ENCODE measurements at places on chromosomes 4 and X. TPM values are rescaled to one million over a fixed set of nuclear protein-coding genes. Genes with fewer than 3 reads are reported as not detected.

The TEX11 gene
- total RNA-seq = not detected

The SLC38A5 gene
- 2.6 TPM for total RNA-seq

The CSTF2 gene
- total RNA-seq = 11.5 TPM

The OTC gene
- total RNA-seq = not detected

The FGF2 gene
- total RNA-seq = 26.2 TPM

The RGN gene
- total RNA-seq = 0.33 TPM

The TMLHE gene
- 18.1 TPM for total RNA-seq

The TLR1 gene
- total RNA-seq = 0.38 TPM

The QRFPR gene
- total RNA-seq = not detected

The GPRASP3 gene
- total RNA-seq = 2.5 TPM

The PAK3 gene
- 0.46 TPM for total RNA-seq

The GRPEL1 gene
- 25.8 TPM for total RNA-seq

GRCh38 chrX:40279091-40279430 is 181.3 kb upstream of the BCOR start:
- no peak overlapping the region for H3K4me3 ChIP-seq
- peaks cover 17% of the 10 kb centered on the region for H3K4me1 ChIP-seq
- no peaks in the 10 kb centered on the region for H3K27me3 ChIP-seq
- DNase-seq = no peak

DNA sequence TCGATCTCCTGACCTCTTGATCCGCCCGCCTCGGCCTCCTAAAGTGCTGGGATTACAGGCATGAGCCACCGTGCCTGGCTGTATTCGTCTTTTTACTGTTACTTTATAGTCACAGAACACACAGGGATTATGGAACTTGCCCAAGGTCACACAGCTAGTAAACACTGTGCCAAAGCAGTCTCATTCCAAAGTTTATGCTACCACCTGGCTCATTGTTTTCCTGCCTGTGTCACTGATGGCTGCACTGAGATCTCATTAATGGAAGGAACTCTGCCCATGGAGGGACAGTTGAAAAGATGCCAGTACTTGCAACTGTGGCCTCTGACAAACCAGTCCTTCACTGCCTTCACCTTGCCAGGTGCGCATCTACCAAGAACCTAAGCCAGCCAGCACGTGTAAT is 517.7 kb downstream of the BCOR start:
- H3K4me3 ChIP-seq = no peak overlapping the region
- H3K36me3 ChIP-seq = no peaks in the 10 kb centered on the region
- peaks cover 15% of the 10 kb centered on the region for H3K4me1 ChIP-seq
- no peak for DNase-seq
- H3K27me3 ChIP-seq = peaks cover 10% of the 10 kb centered on the region

GRCh38 chr4:15164571-15164970 is 162.3 kb downstream of the CPEB2 start:
- no peak overlapping the region for H3K4me3 ChIP-seq
- H3K27me3 ChIP-seq = peaks cover 3% of the 10 kb centered on the region
- no peak overlapping the region for H3K27ac ChIP-seq
- H3K36me3 ChIP-seq = no peaks in the 10 kb centered on the region
- H3K4me1 ChIP-seq = peaks cover 10% of the 10 kb centered on the region

GRCh38 chr4:145278341-145279121 is 98.1 kb upstream of the OTUD4 start:
- H3K4me1 ChIP-seq = peaks cover 17% of the 10 kb centered on the region
- H3K36me3 ChIP-seq = no peaks in the 10 kb centered on the region
- H3K27ac ChIP-seq = peak overlapping the region; percentile 75
- DNase-seq = no peak

- no peaks in the 10 kb centered on the region for H3K27me3 ChIP-seq
- no peak overlapping the region for H3K4me3 ChIP-seq
- H3K4me1 ChIP-seq = peaks cover 15% of the 10 kb centered on the region
- no peak overlapping the region for H3K27ac ChIP-seq
- no peak for DNase-seq
These were observed 857.0 kb upstream of the LCORL start for GRCh38 chr4:18878561-18878960.

GRCh38 chr4:16684097-16684496 is 214.3 kb downstream of the LDB2 start:
- H3K27me3 ChIP-seq = no peaks in the 10 kb centered on the region
- no peaks in the 10 kb centered on the region for H3K36me3 ChIP-seq
- peak overlapping the region; percentile 69 for H3K27ac ChIP-seq
- peaks cover 40% of the 10 kb centered on the region for H3K4me1 ChIP-seq
- DNase-seq = no peak

- DNase-seq = no peak
- no peaks in the 10 kb centered on the region for H3K4me1 ChIP-seq
- H3K27ac ChIP-seq = no peak overlapping the region
- no peaks in the 10 kb centered on the region for H3K36me3 ChIP-seq
These were observed 73.9 kb downstream of the AMELX start for GRCh38 chrX:11366998-11367595.

DNA sequence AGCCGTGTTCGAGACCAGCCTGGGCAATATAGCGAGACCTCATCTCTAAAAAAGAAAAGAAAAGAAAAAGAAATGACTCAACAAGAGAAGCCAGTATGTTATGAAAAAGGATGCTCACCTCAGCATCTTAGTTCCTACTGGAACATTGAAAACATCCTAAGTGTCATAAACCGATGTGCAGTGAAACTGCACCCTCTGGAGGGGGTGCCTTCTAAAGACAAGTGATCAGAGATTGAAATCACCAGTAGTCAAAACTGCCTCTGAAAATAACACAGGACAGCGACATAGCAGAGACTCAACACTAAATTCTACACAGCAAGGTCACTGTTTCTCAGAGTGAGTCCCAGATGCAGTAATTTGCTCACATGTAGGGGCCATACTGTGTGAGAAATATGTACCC is 28.0 kb upstream of the ATP6AP2 start:
- no peak for DNase-seq
- H3K36me3 ChIP-seq = no peaks in the 10 kb centered on the region
- H3K4me3 ChIP-seq = no peak overlapping the region
- peaks cover 8% of the 10 kb centered on the region for H3K4me1 ChIP-seq
- no peaks in the 10 kb centered on the region for H3K27me3 ChIP-seq

- no peak for DNase-seq
- peaks cover 6% of the 10 kb centered on the region for H3K36me3 ChIP-seq
- H3K4me3 ChIP-seq = no peak overlapping the region
- H3K27me3 ChIP-seq = no peaks in the 10 kb centered on the region
These were observed 11.5 kb upstream of the HDAC8 start for GRCh38 chrX:72584163-72584562.

- H3K36me3 ChIP-seq = no peaks in the 10 kb centered on the region
- H3K27ac ChIP-seq = no peak overlapping the region
- no peak overlapping the region for H3K4me3 ChIP-seq
- H3K27me3 ChIP-seq = peaks cover 2% of the 10 kb centered on the region
- no peak for DNase-seq
- H3K4me1 ChIP-seq = no peaks in the 10 kb centered on the region
These were observed 96.0 kb downstream of the EFHC2 start for GRCh38 chrX:44247468-44247867.

DNA sequence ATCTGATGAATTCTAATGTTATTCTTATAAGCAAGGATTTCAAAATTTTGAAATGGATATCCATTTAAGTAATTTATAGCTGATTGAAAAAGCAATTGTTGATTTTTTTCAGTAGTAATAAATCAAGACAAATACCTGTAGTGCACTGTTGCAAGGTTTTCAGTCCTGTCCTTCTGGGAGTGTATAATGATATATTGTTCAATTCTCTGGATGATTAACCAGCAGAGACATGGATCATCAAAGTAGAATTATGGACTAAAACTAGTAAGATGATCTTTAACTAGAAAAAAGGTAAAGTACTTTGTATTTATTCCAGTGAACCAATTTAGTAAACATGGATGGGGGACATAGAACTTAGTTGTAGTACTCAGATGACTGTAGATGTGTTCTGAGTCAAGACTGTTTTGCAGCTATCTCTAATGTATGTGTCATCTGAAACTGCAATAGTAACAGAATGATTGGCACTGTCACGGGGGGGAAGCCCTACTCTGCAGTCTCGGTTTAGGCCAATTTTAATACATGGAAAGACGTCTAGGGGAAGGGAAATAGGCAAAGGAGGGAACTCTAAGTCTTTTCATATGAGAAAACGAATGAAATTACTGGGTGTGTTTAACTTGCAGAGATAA is 121.9 kb downstream of the GLRA3 start:
- peaks cover 17% of the 10 kb centered on the region for H3K27me3 ChIP-seq
- no peak for DNase-seq
- H3K27ac ChIP-seq = no peak overlapping the region
- peaks cover 7% of the 10 kb centered on the region for H3K4me1 ChIP-seq
- no peak overlapping the region for H3K4me3 ChIP-seq

DNA sequence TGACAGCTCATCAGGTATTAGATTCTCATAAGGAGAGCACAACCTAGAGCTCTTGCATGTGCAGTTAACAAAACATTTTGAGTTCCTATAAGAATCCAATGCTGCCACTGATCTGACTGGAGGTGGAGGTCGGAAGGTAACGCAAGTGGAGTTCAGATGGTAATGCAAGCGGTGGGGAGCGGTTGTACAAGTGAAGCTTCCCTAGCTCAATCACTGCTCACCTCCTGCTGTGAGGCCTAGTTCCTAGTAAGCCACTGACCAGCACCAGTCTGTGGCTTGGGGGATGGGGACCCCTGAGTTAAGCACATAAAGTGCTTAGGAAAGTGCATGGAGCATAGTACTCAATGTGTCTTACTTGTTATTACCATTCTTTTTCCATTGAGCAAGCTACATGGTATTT is 983.2 kb upstream of the IGFBP7 start:
- H3K4me3 ChIP-seq = no peak overlapping the region
- H3K4me1 ChIP-seq = no peaks in the 10 kb centered on the region
- H3K27me3 ChIP-seq = peaks cover 3% of the 10 kb centered on the region
- DNase-seq = no peak

- H3K27ac ChIP-seq = peak overlapping the region; percentile 19
- no peak for DNase-seq
- no peaks in the 10 kb centered on the region for H3K27me3 ChIP-seq
- peaks cover 5% of the 10 kb centered on the region for H3K4me1 ChIP-seq
These were observed 15.1 kb upstream of the NKX3-2 start for GRCh38 chr4:13559413-13559812.

- H3K27ac ChIP-seq = peak overlapping the region; percentile 91
- DNase-seq = no peak
- peaks cover 15% of the 10 kb centered on the region for H3K36me3 ChIP-seq
- H3K27me3 ChIP-seq = no peaks in the 10 kb centered on the region
These were observed 40.0 kb downstream of the SEPTIN11 start for GRCh38 chr4:76989391-76990061.

DNA sequence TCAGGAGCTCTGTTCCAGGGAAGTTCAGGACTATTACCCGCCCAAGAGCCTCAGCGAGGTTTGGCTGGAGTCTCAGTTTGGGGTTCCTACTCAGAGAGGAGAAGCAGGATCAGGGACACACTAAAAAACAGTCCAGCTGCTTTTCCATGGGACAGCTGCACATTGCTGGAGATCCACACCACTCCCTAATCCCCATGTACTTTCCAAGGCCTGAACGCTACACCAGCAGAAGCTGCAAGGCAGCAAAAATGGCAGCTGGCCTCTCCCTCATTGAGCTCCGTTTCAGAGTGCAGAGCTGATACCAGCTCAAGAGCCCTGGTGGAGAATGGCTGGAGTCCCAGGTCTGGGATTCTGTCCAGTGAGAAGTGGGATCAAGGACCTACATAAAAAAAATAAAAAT is 551.2 kb upstream of the PABPC5 start:
- no peaks in the 10 kb centered on the region for H3K4me1 ChIP-seq
- H3K27ac ChIP-seq = no peak overlapping the region
- H3K36me3 ChIP-seq = no peaks in the 10 kb centered on the region
- H3K4me3 ChIP-seq = no peak overlapping the region
- no peaks in the 10 kb centered on the region for H3K27me3 ChIP-seq

DNA sequence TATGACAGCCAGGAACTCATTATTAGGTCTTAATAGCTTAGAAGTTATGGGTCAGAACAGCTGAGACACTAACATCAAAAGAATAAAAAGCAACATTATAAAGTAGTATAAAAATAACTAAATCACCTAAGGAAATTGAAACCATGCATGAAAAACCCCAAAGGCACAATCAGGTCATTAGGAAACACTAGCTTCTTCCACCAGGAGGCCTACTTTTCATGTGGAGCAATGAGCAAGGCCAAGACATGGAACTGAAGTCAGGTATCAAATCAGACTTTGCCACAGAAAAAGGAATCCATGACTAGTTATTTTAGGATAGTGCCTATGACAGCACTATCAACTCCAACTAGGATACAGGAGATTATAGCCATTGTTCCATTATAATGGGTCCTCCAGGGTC is 7.9 kb downstream of the HUWE1 start:
- H3K4me3 ChIP-seq = no peak overlapping the region
- peaks cover 16% of the 10 kb centered on the region for H3K4me1 ChIP-seq
- H3K36me3 ChIP-seq = peaks cover 2% of the 10 kb centered on the region
- no peak for DNase-seq
- no peaks in the 10 kb centered on the region for H3K27me3 ChIP-seq

DNA sequence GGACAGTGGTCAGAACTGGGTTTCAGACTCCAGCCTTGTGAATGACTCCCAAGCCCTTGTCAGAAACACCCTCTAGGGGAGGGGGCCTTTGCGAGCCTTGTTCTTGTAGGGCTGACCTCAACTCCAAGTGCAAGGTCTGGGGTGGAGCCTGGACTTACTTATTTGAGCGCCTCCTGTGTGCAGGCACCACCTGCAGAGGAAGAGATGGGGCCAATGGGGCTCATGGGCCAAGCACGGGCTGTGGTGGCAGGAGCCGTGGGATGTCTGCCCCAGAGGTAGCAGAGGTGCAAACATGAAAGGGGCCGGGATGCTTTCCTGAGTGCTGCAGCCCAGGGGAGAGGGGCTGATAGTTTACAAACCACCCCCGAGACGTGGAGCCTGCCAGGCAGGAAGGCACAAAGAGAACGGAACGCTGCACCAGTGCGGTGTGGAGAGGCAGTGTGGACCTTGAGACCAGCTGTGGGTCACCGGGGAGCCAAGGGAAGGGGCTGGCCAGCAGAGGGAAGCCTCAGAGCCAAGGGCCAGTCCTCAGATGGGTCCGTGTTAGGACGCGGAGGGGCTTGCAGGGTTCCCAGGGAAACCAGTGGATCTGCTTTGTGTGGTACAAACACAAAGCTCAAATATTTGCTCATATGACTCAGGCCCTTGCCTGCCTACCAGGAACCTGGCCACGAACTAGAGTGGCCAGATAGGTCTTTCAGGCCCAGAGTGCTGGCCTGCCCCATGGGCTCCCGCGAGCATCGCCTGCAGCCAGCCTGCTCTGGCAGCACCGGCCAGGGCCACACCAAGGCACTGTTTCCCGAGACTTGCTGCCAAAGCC is 8.7 kb upstream of the TADA2B start:
- DNase-seq = peak; percentile 66
- peaks cover 8% of the 10 kb centered on the region for H3K36me3 ChIP-seq
- H3K4me3 ChIP-seq = no peak overlapping the region
- no peaks in the 10 kb centered on the region for H3K27me3 ChIP-seq

DNA sequence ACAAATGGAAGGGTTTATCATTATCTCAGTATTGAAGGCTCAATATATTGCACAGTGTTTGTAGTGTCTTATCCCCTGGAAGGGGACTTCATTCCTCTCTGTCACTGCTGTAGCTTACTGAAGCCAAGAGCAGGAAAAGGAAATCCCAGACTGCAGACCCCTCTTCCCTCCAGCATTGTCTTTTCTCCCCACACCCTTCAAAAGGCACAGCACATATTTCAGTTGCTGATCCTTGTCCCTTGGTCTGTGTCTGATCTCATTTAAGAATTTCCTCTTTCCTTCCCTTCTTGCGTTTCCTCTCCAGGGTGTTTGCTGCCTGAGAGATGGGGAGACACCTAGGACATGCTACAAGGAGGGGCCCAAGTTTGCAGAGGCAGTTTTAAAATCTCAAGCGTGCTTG is 40.1 kb downstream of the STIM2 start:
- no peaks in the 10 kb centered on the region for H3K27me3 ChIP-seq
- H3K27ac ChIP-seq = no peak overlapping the region
- H3K36me3 ChIP-seq = no peaks in the 10 kb centered on the region
- no peak overlapping the region for H3K4me3 ChIP-seq
- no peak for DNase-seq
- H3K4me1 ChIP-seq = peaks cover 11% of the 10 kb centered on the region
